ENCODE measurements at places on chromosomes 3 and 15.

- peak; percentile 92 for DNase-seq
Observed at GRCh38 chr3:172129850-172130716, 90.7 kb downstream of the FNDC3B start.

- peak; percentile 79 for DNase-seq
Observed at GRCh38 chr3:134373271-134374104, 759 bp downstream of the AMOTL2 start.

GRCh38 chr15:25597571-25597970 lies 158.7 kb upstream of the UBE3A start:
- DNase-seq, result no peak

DNA sequence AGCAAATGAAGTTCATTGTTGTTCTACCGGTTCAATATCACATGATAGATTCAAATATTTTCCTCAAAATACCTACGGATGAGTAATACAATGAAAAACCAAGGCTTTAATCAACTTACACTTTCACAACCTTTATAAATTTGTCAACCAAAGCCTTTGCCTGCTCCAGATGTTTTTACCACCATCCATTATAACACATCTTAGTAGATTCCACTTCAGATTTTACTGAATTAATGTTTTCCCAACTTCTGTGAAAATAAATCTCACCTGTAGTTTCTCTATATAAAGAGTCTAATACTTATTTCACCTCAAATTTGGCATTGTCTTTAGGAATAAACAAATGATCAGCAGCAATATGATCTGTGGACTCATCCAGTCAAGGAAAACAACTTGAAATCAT lies 131.1 kb downstream of the ZNF280D start:
- DNase-seq, result no peak

DNA sequence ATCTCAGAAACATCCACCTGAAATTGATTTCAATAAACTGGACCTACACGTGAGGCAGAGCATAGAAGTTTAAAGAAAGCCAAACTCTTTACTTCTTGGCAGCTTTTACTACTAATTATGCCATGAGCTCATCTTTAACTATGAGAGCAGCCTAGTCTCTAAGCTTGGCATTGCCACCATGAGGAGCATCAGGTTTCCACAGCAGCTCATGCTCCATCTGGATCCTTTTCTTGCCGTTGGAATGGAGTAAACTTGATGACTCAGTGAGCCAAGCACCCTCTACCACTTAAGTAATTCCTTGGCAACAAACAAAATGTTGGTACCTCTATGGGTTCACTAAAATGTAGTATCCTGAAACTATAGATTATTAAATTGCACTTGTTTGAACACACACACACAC lies 583.2 kb downstream of the EPHA3 start:
- no peak for DNase-seq

DNA sequence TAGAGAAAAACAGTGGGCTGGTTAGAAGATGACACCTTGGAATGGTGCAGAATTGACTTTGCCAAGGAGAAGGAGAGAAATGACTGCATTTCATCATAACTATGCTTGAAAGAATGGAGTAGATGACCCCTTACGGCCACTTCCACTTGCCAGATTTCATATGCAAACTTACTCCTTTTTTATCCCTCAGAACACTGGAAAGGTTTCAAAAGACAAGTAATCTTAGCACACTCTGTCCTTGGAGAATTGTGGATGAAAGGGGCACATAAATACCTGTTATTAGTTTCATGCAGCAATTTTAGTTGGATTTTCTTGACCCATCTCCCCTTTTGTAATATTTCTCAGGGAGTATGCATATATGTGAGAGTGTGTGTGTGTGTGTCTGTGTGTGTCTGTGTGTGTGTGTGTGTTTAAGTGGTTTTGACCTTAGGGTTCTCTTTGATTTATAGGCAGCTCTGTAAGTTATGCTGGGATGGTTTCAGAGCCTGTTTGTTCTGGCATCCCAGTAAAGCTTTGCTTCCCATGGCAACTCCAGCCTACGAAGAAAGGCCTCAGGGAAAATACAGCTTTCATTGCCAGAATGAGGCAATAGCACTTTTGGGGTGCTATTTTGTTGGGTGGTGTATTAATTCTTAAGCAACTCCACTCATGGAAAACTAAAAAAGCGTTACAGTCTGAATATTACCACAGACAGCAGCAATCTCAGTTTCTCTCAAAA lies 122.2 kb upstream of the TP63 start:
- DNase-seq, result no peak

- no peak for DNase-seq
Observed at GRCh38 chr3:126394179-126394976, at the start of gene CFAP100. TSS of gene CFAP100 (plus strand) at chr3:126394909. CDS start at chr3:126396001, 1,092 bp downstream.

DNA sequence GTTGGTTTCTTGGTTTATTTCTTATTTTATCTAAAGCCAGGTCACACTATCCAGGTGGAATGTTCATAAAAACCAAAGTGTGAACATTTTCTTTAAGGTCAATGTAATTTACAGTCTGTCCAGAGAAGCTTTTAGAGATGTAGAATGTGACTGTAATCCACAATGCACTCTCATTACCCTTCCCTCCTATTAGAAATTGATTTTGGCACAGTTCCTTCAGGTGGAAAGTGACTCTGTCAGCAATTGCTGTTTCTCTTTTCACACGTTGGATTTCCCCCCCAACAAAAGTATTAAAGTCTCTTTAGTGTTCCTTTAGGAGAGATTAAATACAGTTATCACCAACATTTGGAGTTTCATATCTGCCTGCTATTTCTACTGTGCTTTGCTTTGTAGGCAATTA lies 31.6 kb upstream of the COPB2 start:
- DNase-seq, result no peak

- no peak for DNase-seq
Observed at GRCh38 chr3:161744366-161744765, 247.8 kb downstream of the OTOL1 start.

DNA sequence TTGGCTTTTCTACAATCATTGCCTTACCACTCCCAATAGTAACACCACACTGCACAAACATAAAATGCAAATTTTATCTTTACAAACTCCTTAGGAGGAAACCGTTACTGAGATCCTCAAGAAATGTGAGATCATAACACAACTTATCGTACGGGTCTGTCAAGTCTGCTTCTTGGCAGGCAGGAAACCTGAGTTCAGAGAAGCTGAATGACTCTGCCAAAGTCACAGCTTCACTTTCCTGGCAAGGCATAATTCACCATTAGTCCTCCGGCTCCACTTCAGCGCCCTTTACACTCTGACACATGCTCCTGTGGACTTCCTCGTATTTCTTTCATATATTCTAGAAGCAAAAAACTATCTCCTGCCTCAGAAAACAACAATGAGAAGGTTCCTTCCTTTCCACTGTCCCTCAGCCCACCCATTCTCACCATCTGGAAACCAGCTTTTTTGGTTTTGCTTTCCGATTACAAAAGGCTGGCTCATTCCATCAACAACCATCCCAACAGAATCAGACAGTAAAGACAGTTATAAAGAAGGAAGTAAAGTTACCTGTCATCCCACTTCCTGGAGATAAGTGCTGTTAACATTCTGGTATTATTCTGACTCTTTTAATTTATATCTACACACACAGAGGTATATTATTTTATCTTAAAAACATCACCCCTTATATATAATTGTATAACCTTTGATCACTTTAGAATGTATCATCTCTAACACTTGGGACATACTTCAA lies 223.4 kb downstream of the STT3B start:
- no peak for DNase-seq

DNA sequence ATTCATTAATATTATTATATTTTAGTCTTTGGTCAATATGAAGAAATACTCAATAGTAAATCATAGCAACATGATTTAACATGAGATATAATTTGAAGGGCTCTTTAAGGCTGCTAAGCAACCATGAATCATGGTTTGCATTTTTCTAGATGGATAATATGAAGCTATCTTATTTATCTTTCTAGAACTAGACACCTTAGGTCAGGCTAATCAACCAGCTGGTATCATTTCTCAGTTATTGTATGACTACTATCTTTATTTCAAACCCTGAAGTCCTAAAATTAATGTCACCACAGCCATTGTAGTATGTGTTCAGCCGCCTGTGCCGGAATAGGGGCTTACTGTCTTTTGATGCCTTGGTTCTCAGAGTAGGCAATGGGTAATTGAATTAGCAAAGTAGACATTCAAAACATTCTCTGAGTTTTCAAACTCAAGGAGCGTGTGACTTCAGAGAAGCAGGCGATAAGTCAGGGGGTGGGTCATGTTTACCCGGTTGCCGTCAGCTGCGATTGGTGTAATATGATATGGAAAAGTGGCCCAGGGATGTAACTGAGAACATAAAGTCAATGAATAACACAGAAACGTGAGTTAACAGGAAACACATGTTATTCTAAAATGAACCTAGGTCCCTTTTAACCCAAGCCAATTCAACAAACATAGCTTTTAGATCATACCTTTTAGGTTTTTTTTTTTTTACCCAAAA lies 93.4 kb upstream of the CTDSPL start:
- DNase-seq, result no peak

DNA sequence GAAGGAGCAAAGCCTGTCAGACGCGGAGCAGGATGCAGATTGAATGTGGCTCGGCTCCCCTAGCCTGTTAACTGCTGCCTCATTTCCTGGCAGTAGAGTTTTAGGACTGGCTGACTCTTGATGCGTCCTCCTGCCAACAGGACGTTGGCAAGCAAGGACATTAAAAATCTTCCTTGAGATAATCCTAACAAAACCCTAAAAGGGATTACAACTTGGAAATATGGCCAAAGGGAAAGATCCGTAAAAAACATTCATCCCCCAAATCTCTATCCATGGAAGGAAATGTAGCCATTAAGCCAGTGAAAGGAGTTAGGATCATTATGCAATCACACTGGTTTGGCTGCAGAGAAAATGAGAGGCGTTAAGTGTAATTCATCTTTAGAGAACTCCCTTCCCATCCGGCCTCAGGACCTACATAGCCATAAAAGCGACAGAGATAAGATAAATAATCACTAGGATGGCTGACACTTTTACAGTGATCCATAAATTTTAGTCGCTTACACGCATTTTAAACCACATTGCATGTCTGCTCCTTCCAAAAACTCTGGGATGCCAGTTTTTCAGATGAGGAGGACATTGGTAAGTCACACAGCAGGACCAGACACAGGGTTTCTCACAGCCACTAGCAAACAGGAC lies 44.5 kb upstream of the C3orf80 start:
- no peak for DNase-seq

DNA sequence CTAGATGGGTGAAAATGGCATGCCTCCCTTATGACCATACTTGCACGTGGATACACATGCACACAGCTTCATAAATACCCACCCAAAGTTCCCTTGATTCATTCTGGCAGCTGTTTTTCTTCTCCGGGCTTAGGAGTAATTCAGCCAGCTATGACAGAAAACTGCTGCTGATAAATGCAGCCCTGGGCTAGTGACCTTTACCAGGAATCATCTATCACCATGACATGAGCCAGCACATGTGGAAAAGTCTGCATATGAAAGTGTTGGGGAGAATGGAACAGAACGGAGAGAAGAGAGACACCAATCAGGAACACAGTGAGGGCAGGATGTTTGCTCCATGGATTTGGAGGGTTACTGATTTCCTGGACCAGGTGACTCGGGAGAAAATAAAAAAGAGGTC lies 706.3 kb downstream of the PDCD6IP start:
- DNase-seq, result no peak

- DNase-seq, result no peak
Observed at GRCh38 chr15:46618984-46619383, 984.2 kb downstream of the SQOR start.

DNA sequence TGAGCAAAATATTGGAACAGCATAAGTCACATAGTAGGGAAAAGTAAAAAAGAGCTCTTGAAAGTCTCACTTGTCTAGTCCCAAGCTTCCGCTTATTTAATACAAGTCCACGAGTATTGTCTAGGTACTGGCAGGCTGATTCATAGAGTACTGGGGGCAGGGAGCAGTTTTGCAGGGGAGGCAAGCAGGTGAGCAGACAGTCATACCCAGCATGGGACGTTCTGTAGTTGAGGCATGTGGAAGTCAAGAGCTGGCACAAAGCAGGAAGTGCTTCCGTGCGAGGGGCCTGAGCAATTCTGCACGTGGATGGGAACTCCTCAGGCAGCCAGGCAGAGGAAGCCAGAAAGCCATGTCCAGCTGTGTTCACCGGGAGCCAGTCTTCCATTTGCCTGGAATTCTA lies 287.6 kb downstream of the EPHB1 start:
- DNase-seq, result no peak

DNA sequence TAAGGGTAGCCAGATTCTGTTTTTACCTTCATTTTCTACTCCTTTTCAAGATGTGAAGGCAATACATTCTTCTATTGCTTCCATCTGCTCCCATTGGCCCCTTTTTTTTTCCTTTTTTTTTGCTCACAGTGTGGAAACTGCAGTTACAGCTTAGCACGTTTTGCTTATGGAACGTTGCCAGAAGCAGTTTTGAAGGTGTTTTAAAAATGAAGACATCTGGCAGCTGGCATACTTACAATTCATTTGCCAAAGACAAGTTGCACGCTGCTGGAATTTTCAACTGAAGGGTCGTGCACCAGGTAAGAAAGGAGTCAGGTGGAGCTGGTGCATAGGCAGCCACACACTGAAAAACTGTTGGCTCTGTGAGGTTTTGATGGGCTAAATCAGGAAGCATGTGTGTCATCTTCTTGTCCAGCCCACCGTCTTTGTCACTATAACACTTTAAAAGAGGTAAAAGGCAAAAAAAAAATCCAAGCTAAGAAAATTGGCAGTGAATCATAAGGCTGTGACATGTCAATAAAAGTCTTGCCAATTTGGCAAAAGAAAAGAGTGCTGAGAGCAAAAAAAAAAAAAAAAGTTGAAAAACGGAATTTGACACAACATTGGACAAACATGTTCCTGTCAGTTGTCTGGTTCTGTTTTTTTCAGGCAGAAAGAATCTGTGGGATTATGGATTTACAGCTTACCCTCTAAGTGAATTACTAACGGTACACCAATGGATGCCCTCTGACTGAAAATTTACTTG lies 225.4 kb upstream of the SOX2 start:
- no peak for DNase-seq

Data from thoracic aorta (tissue), 2 donors.